ENCODE measurements at places on chromosomes 1 and 21.

GRCh38 chr21:35357041-35357780 lies 308.1 kb upstream of the RUNX1 start:
- DNase-seq = no peak

- no peak for DNase-seq
Measured at GRCh38 chr1:164685266-164686035, 126.5 kb downstream of the PBX1 start.

DNA sequence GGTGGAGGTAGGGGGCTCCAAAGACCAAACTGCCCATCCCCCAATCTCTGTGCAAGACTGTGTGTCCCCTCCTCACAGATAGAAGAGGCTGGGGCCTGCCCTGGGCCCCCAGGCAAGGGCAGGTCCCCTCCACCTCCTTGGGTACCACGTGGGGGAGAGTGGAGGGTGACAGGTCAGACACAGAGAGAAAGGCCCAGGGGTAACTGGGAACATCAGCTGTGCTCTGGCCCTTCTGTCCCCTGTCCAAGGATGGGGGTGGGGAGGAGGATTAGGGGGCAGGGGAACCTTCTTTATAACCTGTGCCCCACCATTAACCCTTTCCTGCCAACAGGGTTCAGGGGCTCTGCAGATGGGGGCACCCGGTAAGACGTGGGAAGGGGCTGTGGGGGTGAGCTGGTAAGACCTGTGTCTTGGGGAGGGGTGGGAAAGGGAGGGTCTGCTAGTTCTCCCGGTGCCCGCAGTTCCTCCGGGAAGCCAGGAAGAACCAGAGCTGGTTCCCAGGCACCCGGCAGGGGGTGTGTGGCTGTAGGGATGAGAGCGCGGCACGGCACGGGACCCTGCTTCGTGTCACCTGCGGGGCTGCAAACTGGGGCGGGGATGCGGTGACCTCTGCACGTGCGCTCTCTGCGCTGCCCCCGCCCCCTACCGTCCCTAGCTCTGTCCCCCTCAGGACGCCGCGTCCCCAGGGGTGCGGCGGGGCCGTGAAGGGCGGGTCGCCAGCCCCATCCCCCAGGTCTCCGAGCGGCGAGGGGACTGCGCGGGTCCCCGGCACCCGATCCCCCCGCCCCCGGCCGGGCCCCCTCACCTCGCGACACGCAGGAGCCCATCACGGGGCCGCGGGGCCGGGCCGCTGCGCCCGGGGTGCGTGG lies 601 bp downstream of the FAM131C start:
- DNase-seq = no peak

GRCh38 chr1:204989266-204990058 lies 53.5 kb upstream of the CNTN2 start:
- DNase-seq = no peak

DNA sequence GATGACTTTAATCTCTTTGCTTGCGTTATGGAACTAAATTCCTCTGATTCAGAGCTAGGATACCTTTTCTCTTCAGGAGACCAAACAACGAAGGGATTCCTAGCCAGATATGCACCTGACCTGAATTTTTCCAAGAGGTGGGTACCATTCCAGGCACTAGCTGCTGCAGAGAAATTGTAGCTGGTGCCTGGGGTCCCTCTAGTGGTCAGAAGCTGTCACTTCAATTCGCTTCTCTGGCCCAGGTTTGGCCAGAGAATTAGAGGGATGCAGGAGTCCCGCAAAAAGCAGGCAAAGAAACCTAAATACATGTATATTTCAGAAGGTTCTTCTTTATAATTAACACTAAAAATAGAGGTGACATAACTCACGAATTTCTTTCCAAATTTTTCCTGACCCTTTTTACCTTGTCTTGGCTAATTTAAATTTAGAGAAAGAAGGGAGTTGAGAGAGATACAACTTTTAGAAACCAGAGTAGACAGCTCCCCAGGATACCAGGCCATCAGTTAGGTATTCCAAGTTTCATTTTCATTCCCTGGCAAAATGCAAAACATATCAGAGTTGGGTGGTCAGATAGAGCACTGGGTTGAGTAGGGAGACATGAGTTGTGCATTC lies 9.6 kb downstream of the ACKR1 start:
- DNase-seq = peak; percentile 3

GRCh38 chr1:56092684-56093570 lies 486.4 kb downstream of the PLPP3 start:
- no peak for DNase-seq

DNA sequence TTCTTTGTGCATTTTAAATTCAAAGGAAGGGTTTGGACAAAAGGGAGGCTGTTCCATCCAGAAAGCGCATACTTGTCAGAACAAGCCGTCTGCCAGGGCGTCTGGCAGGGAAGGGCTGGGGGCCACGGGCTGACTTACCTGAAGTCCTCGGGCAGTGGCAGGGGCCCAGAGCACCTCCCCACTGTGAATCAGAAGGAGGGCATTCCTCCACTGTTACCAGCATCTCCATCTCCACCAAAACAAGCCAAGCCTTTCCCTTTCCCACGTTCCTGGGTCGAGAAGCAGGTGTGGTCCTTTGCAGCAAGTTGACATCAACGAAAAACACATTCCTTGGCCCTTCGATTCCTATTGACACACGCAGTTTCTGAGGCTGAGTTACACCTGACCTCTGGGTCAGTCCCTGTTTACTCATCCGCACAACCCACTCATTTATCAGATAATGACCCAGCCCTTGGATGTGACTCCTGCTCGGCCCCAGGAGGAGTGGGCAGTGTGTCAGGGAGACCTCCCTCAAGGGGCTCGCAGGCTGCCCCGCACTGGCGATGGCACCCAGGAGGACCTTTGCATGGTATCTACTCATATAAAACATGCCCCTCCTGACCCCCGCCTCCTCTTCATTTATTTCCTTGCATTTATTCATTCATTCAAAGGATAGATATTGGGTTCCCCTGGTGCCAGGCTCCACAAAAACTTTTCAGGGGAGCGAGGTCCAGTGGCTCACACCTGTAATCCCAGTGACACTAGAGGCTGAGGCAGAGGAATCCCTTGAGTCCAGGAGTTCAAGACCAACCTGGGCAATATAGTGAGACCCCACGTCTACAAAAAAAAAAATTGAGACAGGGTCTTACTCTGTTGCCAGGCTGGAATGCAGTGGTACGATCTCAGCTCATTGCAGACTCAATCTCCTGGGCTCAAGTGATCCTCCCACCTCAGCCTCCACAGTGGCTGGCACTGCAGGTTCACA lies 60.2 kb downstream of the TOMM20 start:
- DNase-seq = no peak

- no peak for DNase-seq
Measured at GRCh38 chr21:36038701-36039497, 21.4 kb downstream of the SETD4 start.

GRCh38 chr21:37176716-37177115 lies 90.4 kb downstream of the VPS26C start:
- no peak for DNase-seq

- DNase-seq = no peak
Measured at GRCh38 chr1:216095400-216095799, 327.8 kb downstream of the USH2A start.

GRCh38 chr1:116775116-116775752 lies 21.0 kb downstream of the CD2 start:
- DNase-seq = no peak

GRCh38 chr1:65412256-65412983 lies 8.0 kb upstream of the LEPR start:
- DNase-seq = no peak
